NCI-H187 (cell line): ENCODE measurements at places on chromosomes 5 and 9.

DNA sequence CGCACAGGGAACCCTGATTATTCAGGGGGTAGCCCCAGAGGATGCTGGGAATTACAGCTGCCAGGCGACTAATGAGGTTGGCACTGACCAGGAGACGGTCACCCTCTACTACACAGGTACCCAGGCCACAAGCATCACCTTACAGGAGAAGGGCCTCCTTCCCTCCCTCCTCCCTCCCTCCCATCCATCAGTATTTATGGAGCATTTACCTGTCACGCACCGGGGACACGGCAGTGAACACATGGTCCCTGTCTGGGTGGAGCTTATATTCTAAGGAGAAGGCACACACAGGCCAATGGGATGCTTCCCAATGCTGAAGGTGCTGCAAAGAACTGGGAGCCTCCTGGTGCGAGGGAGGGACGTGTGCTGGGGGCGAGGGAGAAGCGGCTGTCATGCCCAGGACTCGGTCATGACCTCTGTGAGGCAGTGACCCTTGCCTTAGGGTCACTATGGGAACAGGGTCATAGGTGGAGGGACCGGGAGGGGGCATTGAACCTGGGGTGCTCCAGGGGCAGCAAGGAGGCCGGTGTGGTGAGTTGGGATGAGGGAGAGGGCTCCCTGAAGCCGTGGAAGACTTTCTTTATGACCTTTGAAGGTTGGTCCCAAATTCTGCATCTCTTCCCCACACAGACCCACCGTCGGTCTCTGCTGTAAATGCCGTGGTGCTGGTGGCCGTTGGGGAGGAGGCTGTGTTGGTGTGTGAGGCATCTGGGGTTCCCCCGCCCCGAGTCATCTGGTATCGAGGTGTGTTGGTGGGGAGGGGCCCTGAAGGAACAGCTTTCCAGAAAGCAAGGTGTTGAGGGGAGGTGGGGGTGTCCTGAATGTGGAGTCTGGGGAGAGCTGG, 41.5 kb downstream of the HMCN2 start:
- no peak for DNase-seq

GRCh38 chr9:68427216-68427977, 71.0 kb downstream of the PGM5 start:
- no peak for DNase-seq

GRCh38 chr5:159386028-159386711, 55.9 kb upstream of the IL12B start:
- DNase-seq = no peak

DNA sequence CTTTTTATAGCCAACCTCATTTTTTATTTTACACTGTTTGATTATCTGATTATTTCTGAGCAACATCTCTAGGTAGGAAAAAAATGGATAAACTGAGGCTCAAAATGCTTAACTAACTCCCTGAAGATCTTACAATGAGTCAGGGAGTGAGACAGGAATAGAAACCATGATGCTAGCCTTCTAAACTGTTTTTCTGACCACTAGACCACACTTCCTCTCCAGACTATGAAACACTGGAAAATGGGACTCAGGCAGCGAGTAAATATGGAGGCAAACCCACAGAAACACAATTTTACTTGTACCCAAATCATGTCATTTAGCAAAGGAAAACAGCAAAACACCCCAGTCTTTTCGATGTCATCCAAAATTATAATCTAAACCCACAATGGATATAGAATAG, 129.9 kb upstream of the ANKH start:
- no peak for DNase-seq

DNA sequence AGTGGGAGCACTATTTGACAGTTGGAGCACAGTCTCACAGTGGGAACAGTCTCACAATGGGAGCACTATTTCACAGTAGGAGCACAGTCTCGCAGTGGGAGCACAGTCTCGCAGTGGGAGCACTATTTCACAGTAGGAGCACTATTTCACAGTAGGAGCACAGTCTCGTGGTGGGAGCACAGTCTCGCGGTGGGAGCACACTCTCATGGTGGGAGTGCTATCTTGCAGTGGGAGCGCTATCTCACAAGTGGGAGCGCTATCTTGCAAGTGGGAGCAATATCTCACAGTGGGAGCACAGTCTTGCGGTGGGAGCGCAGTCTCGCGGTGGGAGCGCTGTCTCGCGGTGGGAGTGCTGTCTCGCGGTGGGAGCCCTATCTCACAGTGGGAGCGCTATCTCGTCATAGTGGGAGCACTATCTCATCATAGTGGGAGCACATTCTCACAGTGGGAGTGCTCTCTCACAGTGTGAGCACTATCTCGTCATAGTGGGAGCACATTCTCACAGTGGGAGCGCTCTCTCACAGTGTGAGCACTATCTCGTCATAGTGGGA, 56.1 kb downstream of the MED10 start:
- DNase-seq = no peak

- peak; percentile 32 for DNase-seq
These were observed 394.6 kb downstream of the ELAVL2 start for GRCh38 chr9:23431459-23431858.

GRCh38 chr5:73692981-73693380, 67.0 kb downstream of the ARHGEF28 start:
- DNase-seq = no peak

- no peak for DNase-seq
These were observed 484.0 kb downstream of the SPATA31A7 start for GRCh38 chr9:61673664-61674381.

DNA sequence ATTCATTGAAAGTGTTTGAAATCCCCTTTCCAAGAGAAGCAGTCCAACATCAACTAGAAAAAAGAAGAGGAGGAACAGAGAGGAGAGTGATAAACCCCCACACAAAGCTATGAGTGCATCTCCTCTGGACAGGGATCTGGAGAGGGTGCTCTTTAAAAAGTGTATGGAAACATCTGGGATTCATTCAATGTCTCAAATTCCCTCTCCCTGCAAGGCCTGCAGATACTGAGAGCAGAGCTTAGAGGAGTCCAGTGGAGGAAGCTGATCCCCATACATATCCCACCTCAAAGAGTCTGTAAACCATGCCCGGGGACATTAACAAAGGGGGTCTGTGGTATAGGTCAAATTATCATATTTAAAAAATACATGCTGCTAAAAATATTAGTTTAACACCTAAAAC, 2.2 kb downstream of the SPOCK1 start:
- no peak for DNase-seq

DNA sequence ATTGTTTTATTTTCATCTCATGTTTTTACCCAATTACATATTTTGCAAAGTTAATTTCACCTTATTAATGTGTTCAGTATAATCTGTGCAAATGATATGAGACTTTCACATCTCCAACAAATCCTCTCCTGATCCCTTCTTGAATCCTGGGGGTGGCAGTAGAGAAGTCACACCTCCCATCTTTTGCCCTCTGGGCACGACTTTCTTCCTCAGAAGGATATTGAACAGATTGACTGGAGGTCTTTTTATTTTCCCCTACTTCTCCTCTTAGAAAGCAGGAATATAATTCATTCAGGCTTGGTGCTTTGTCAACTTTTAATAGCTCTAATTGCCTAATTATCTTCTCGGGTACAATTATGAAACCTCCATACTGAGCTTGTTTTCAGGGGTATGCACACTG, 1037.1 kb upstream of the NUDT12 start:
- no peak for DNase-seq

- DNase-seq = no peak
These were observed 146.4 kb downstream of the SGCD start for GRCh38 chr5:156473269-156473908.
